ENCODE measurements at places on chromosomes 7 and 10.

DNA sequence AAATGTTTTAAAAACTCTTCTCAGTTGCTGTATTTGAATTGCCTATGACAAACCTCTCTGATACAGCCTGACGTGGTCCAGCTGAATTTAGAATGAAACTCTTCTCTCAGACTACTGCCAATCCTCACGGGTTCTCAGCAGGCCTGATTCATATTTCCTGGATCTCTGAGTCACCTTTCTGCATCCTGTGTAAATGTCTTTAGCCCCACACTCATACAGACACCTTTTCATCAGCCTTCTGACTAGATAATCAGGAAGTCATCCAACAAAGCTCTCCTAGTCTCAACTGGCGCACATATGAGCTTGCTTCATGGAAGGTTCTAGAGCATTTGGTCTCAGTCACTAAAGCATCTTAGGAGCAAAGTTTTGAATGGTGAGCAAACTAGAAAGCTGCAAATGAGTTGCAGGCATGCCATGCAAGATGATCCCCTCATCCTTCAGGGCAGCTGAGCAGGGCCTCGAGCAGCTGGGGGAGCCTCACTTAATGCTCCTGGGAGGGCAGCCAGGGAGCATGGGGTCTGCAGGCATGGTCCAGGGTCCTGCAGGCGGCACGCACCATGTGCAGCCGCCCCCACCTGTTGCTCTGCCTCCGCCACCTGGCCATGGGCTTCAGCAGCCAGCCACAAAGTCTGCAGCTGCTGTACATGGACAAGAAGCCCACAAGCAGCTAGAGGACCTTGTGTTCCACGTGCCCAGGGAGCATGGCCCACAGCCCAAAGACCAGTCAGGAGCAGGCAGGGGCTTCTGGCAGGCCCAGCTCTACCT is 182.8 kb downstream of the ARHGAP12 start:
- DNase-seq: peak; percentile 92

DNA sequence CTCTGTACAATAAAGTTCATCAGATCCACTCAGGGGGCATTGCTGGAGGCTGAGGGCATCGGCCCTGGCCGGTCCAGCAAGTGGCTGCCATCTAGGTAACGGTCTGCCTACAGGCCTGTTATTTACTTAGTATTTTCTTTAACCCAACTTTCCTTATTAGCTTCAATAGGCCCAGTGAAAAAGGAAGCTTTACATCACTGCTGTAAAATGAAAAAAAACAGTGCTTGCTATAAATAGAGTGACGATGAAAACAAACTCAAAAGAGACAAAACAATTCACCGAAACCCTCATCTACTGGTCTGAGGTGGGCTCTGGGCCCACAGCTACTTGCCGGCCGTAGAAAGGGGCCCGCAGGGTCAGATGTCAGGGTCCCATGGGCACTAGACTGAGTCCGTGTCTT is 192.5 kb downstream of the ELFN1 start:
- no peak for DNase-seq

GRCh38 chr10:69093933-69094332 is 6.0 kb downstream of the SRGN start:
- peak; percentile 42 for DNase-seq

DNA sequence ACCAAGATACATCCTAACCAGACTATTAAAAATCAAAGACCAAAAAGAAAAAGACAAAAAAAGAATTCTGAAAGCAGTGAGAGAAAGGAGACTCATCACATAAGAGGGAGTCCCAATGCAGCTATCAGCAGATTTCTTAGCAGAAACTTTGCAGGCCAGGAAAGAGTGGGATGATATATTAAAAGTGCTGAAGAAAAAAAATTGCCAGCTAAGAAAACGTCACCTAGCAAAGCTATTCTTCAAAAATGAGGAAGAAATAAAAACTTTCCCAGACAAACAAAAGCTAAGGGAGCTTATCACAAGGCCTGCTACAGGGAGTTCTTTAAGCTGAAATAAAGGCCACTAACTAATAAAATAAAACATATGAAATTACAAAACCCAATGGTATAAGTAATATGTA is 40.5 kb upstream of the CDK6 start:
- DNase-seq: no peak

DNA sequence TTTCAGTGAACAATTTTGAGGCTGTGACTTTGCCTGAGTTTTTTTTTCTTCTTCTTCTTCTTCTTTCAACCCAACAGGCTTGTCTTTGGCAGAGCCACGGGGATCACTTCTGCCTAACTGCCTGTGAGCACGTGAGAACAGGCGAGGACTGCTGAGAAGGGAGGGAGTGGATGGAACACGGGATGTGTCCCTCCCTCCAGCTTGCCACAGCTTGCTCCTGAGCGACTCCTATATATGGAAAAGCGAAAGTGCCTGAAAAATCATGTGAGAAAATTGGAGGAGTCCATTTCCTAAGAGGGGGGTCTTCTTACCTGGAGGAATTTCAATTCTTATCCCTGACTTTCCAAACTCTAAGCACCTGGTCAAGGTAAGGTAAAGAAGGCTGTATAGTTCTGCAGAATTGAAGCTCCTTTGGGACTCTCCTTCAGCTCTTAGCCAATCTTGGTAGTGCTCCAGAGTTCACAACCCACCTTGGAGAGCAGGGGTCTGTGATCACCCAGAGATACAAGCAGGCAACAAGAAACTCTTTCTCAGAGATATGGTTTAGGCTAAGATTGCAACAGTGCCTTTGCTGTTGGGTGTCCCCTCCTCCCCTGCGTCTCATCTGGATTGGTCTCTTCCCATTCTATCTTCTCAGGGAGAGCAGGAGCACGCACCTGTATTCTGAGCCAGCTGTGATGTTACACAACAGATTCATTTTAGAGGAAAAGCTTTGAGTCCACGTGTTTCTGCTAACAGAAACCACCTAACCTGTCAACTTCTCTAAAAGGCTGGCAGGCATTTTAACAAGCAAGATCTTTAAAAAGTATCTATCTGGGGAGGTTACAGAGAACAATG is at the start of gene MAT1A:
TSS of gene MAT1A (minus strand) at position 208 of the 837 bp plus-strand sequence. CDS start 235 bp downstream, outside the sequence.
- peak; percentile 3 for DNase-seq

DNA sequence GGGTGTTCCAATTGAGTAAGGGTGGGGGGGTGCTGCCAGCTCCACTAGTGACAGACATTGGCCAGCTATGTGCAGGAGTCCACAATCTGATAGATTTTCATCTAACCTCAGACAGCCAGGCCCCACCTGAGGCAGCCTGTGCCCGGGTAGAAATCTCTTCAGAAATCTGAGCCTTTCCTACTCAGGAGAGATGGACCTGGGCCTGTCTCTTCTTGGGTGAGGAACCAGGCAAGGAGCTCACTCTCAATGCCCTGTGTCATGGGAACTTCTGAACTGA is 86.9 kb downstream of the UBE2H start:
- no peak for DNase-seq

GRCh38 chr7:81846398-81846797 is 76.6 kb upstream of the HGF start:
- DNase-seq: peak; percentile 59

GRCh38 chr7:148865283-148865682 is 18.8 kb downstream of the EZH2 start:
- no peak for DNase-seq
